ENCODE measurements at places on chromosomes 1 and 21.

DNA sequence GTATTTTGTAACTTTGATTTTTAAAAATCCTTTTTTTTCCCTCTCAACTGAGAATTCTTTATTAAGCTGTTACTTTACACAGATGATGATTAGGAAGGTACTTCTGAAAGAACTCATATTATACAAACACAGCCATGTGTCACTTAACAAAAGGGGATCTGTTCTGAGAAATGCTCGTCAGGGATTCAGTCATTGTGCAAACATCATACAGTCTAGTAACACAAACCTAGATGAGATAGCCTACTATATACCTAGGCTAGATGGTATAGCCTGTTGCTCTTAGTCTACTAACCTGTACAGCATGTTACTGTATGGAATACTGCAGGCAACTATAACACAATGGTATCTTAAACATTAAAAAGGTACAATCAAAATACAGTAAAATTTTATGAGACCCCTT is 24.9 kb downstream of the AHCTF1 start:
- DNase-seq = no peak

DNA sequence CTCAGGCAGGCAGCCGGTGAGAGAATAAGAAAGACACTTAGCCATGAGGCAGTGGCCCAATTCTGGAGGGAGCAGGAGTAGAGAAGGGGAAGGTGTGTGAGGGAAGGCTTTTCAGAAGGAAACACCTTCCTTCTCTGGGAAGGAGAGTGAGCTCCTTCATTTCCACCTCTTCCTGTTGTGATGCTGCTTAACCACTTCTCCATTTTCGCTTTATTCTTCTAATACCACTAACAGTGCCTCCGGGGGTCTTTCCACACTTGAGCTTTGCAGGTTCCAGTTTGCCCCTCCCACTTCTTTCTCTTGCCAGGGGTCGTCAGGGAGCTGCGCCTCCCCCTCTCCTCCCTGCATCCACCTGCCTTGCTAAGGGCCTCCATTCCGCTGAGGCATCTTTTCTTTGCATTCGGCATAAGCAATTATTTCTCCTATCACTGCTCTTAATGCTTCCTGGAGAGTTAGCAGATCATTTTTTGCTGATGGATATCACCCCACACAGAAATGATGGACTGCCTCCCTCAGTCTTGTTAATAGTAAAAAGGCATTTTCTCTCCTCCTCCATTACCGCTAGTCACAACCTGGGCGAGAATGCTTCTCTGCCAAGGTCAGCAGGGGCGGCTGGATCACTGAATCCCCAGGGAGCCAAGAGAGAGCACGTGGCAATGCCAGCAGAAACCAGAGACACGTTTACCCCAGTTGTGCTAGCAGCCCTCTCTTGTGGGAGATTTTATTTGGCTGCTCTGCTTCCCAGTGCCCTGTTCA is 74.8 kb downstream of the ELAVL4 start:
- no peak for DNase-seq

DNA sequence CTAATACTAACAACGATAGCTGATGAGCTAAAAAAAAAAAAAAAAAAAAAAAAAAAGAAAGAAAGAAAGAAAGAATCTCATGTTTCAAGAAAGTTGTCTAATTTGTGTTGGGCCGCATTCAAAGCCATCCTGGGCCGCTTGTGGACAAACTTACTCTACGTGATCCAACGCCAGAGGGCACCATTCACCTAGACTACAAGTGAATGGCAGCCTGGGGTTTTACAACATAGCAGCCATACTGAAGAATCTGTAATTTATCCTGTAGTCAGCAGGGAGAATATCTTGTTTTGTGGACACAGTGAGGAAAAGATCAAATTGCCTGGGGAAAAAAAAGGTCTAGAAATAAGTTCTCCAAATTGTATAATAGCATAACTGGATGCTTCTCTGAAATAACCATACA is 47.0 kb downstream of the CYP2J2 start:
- no peak for DNase-seq

- no peak for DNase-seq
These were observed 68.7 kb downstream of the AGPAT3 start for GRCh38 chr21:43933680-43934079.

DNA sequence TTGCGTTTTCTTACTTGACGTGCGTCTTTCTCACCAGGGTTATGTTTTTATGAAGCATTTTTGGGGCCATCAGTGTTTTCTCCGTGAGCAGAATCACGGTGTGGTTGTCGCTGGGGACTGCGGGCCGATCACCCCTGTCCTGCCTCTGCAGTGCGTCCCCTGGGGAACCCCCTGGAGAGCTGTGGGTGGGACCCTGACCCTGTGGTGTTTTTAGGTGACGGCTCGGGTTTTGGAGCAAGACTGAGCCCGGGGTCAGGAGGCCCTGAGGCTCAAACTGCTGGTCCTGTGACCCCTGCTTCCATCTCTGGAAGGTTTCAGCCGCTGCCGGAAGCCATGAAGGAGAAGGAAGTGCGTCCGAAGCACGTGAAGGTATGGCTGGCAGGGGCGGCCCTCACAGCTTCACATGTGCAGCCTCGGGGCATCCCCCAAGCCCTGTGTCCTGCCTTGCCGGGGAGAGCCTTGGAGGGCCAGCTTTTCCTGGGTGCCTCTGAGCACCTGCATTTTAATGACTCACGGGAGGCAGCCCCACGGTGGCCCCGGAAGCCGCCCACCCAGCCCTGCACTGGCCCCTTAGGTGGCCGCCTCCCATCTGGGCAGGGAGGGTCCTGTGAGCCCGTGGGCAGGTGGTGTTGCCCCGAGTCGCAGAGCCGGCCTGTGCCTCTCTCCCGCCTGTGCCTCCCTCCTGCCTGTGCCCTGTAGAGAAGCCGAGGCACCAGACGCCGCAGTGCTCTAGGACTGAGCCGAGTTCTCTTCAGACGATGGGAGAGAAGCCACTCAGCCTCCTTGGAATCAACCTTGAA is 36.7 kb upstream of the DIP2A start:
- no peak for DNase-seq

DNA sequence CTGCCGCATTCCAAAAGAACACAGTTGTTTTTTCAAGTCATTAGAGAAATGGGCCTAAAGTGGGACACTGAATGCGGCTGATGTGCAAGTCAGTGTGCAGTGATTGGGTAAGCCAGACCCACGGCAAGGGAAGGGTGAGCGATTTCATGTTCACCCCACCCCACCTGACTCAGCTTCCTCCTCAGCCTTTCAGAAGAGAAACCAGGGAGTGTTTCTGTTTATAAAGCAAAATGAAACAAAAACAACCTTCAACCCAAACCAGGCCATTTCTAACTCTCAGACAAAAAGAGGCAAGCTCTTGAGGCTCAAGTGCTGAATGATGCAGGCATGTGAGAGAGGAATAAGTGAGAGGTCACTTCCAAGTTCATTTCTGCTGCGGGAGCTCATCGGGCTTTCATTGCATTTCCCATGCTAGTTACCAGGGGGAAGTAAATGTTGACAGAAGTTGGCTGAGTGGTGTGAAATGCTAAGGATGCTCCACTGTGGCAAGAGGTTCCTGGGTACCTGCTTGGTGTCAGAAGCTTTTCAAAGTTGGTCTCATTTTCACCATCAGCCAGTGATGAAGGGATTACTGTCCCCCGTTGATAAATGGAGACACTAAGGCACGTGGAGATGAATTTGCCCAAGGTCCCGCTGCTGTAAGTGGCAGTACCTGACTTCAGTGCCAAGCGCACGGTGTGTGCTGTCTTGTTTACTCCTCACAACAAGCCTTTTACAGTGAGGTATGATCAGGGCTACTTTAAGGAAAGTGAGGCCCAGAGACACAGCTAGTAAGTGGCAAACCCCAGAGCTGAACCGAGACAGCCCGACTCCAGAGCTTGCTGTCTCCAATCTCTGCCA is 29.1 kb downstream of the STPG1 start:
- no peak for DNase-seq
